ENCODE measurements at places on chromosomes 5 and 9.
A peak's percentile ranks its signal among the peaks of the same experiment; 100 is the strongest.

GRCh38 chr9:85554349-85554748 lies 187.4 kb downstream of the AGTPBP1 start:
- no peak for DNase-seq
- no peaks in the 10 kb centered on the region for H3K36me3 ChIP-seq
- no peak overlapping the region for H3K4me3 ChIP-seq
- H3K27ac ChIP-seq = no peak overlapping the region

DNA sequence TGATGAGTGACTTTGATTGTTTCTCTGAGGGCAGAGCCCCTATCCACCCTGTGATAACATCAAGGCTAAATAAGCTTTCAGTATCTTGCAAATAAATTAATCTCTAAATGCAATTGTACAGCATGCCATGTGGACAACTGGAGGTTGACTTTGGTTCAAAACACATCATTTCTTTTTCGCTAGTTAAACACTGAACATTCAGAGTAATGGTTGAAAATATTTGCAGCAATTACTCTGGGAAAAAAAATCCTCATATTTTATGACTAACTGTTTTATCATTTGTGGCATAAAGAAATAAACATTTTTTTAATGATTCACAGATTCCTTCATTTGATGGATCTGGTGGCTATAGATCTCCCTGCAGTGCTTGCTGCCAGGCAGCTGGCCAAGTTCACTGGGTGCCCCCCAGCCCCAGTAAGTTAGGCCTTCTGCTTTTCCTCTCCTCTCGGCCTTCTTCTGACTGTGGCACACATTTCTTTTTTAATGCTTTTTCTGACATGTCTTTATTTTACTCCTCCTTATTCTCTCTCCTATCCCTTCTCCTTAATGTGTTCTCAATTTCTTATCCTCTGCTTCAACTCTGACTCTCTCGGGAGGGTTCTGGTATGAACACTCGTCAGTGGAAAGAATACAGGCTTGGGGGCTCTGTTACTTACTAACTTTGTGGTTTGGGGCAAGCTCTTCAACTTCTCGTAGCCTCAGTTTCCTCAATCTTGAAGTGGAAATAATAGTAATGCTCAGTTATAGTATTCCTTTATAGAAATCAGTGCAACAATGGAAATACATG lies 69.6 kb downstream of the ADAMTSL1 start:
- H3K27me3 ChIP-seq = no peaks in the 10 kb centered on the region
- H3K36me3 ChIP-seq = no peaks in the 10 kb centered on the region
- H3K4me3 ChIP-seq = no peak overlapping the region
- H3K27ac ChIP-seq = peak overlapping the region; percentile 33
- H3K4me1 ChIP-seq = peaks cover 16% of the 10 kb centered on the region

GRCh38 chr9:129894120-129894823 lies 59.0 kb downstream of the USP20 start:
- DNase-seq = no peak
- no peaks in the 10 kb centered on the region for H3K4me1 ChIP-seq
- no peak overlapping the region for H3K27ac ChIP-seq
- H3K36me3 ChIP-seq = peaks cover 4% of the 10 kb centered on the region
- no peaks in the 10 kb centered on the region for H3K27me3 ChIP-seq
- no peak overlapping the region for H3K4me3 ChIP-seq

GRCh38 chr5:135944967-135945560 lies 9.7 kb downstream of the LECT2 start:
- H3K27me3 ChIP-seq = no peaks in the 10 kb centered on the region
- H3K27ac ChIP-seq = no peak overlapping the region
- H3K36me3 ChIP-seq = no peaks in the 10 kb centered on the region
- H3K4me1 ChIP-seq = no peaks in the 10 kb centered on the region
- H3K4me3 ChIP-seq = no peak overlapping the region

- no peaks in the 10 kb centered on the region for H3K4me1 ChIP-seq
- no peak overlapping the region for H3K4me3 ChIP-seq
- no peak for DNase-seq
- no peaks in the 10 kb centered on the region for H3K27me3 ChIP-seq
- H3K27ac ChIP-seq = no peak overlapping the region
Measured at GRCh38 chr5:151864061-151864748, 60.4 kb downstream of the GLRA1 start.

- peak overlapping the region; percentile 60 for H3K4me3 ChIP-seq
- peak overlapping the region; percentile 99 for H3K27ac ChIP-seq
- DNase-seq = peak; percentile 36
- peaks cover 44% of the 10 kb centered on the region for H3K36me3 ChIP-seq
Measured at GRCh38 chr9:128099932-128100491, 27.5 kb downstream of the PTGES2 start.

GRCh38 chr5:7087719-7088297 lies 308.1 kb upstream of the ADCY2 start:
- H3K27me3 ChIP-seq = no peaks in the 10 kb centered on the region
- no peak for DNase-seq
- no peaks in the 10 kb centered on the region for H3K36me3 ChIP-seq
- no peak overlapping the region for H3K27ac ChIP-seq
- H3K4me3 ChIP-seq = no peak overlapping the region

- H3K27me3 ChIP-seq = no peaks in the 10 kb centered on the region
- no peak overlapping the region for H3K27ac ChIP-seq
- H3K4me1 ChIP-seq = no peaks in the 10 kb centered on the region
- H3K36me3 ChIP-seq = no peaks in the 10 kb centered on the region
- no peak for DNase-seq
- no peak overlapping the region for H3K4me3 ChIP-seq
Measured at GRCh38 chr9:134123764-134124128, 12.1 kb upstream of the WDR5 start.

- no peak for DNase-seq
- no peaks in the 10 kb centered on the region for H3K36me3 ChIP-seq
- no peak overlapping the region for H3K4me3 ChIP-seq
- no peaks in the 10 kb centered on the region for H3K27me3 ChIP-seq
- H3K27ac ChIP-seq = no peak overlapping the region
Measured at GRCh38 chr5:120532835-120533234, 68.7 kb downstream of the PRR16 start.

Measured in fibroblast of lung (primary cell).